ENCODE measurements at places on chromosomes 6 and 20.

DNA sequence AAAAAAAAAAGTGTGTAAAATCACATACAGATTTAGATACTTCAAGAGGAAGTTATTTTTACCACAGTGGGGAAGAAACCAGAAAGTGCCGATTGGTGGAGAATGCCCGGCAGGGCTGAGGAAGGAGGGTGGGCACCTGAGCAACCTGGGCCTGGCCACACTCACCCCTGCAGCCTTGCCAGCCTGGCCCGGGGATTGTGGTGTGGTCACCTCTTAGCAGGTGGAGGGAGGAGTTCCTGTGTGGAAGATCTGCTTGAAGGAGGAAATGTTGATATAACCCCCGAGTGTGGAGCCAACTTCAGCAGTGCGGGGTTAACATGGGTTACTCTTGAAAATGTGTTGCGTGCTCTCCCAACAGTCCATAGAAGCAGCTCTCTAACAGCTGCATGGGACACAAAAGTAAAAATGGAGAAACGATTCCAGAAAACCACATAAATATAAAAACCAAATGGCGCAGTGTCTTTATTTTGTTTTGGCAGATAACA, 14.7 kb downstream of the UST start:
- no peak for DNase-seq

- DNase-seq: no peak
Measured at GRCh38 chr6:53273370-53273769, 75.4 kb downstream of the ELOVL5 start.

DNA sequence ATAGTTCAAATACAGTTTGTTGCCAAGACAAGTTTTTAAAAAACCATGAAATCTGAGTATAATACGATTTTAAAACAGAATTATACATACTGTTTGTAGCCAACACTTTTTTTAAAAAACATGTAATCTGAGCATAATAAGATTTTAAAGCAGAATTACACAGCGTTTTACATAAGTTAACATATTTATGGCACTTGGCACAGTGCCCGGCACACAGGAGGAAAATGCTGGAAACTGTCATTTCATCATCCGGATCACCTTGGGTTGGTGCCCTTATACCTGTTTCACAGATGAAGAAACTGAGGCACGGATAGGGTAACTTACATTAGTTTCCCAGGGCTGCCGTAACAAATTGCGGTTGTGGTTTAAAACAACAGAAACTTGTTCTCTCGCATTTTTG, 193.0 kb downstream of the BMP7 start:
- no peak for DNase-seq

DNA sequence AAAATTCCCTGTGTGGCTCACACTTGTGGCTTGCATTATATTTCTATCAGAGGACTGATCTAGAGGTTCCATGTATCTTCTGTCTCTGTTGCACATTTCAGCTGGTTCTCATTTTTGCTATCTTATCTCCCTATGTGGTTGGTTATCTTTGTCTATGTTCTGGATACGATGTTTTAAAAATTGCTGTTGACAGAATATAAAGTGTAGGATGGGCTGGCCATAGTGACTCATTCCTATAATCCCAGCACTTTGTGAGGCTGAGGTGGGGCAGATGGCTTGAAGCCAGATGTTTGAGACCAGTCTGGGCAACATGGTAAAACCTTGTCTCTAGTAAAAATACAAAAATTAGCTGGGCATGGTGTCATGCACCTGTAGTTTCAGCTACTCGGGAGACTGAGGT, 9.9 kb upstream of the ULBP3 start:
- DNase-seq: no peak

GRCh38 chr20:7272512-7272911, 505.0 kb downstream of the BMP2 start:
- DNase-seq: no peak

DNA sequence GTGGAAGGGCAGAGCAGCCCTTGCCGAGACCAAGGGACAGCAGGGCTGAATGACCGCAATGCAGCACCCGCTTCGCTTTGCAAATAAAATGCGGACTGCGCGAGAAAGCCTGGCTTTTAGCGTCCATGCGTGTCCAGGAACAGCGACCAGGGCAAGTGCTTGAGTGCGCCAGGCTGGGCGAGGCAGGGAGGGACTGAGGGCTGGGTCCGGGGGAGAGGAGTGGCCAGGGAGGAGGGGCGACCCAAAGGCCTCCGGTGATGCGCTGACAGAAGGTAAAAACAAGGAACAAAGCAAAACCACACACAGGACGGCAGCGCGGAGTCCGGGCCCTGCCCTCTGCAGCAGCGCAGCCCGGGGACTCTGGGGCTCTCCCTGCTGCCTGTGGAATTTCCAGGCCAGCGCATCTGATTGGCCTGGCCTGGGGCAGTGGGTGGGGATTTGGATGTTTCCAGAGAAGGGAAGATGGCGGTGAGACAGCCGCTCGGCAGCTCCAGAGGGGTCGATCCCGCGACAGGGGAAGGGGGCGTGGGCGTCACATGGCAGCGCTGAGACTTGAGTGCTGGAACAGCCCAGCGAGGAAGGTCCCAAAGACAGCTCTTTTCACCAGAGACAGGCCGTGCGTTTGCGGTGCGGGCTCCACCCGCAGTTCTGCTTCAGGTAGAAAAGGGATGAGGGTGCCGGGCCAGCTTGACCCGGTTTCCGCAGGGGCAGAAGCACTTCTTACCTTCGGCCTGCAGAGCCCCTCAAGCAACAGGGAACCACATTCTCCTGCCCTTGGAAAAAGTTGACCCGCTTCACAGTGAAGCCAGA, 51.8 kb downstream of the SSR1 start:
- DNase-seq: peak; percentile 66

DNA sequence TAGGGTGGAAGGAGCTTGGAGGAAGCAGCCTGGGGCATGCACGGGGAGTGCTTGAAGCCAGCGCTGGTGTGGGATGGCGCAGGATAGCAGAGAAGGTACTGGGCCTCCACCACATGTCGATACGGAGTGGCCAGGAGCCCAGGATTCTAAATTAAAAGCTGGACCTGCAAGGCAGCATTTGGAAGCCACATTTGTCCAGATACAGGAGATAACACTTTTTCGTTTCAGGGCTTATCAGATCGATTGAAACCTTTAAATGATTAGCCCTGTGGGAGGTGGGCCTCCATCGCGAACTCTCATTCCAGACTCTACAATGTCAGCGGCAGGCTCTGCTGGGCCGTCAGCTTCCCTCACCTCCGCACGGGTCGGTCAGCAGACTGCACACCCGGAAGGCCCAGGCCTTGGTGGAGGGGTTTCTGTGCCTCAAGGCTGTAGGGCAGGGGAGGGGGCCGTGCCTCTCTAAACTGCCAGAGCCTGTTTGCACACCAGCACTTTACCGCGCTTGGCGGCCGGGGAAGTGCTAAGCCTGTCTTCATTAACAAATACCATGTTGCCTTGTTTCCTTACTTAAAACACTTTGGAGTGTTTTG, 17.9 kb downstream of the EDN3 start:
- DNase-seq: no peak

GRCh38 chr6:113317891-113318574, 539.1 kb upstream of the MARCKS start:
- no peak for DNase-seq

- no peak for DNase-seq
Measured at GRCh38 chr6:24576447-24576846, 69.5 kb downstream of the KIAA0319 start.

DNA sequence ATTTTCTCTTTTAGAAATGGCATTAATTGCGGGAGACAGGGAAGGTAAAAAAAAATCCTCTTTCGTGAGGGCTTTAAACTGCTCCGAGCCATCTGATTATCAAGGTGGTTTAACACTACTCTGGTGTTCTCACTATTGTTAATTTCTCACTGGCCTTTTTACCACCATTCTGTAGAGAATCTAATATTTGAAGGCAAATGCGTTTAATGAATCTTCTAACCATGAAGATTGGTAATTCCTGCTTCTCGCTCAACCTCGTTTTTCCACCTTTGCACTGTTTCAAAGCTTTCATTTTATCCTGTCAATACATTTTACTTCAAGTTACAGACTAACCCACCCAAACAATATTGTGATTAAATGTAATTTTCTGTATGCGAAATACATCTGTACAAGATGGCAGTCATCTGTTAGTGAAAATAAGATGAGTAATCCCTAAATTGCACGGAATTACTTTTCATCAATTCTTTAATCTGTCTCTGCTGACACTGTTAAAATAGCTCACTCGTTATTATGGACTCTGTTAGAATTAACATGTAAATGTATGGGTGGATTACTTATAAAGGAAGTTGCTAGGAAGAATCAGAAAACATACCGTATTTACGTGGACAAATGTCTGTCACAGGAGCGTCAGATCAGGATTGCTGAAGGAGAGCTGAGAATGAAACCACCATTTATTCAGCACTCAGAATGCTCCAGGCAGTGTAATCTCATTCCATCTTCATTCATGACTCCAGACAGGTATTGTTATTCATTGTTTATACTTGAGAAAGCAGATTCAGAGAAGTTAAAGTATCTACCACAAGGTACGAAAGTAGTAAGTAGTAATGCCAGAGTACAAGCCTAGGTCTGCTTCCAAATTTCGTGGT, 1.1 kb upstream of the LCA5 start:
- DNase-seq: no peak

DNA sequence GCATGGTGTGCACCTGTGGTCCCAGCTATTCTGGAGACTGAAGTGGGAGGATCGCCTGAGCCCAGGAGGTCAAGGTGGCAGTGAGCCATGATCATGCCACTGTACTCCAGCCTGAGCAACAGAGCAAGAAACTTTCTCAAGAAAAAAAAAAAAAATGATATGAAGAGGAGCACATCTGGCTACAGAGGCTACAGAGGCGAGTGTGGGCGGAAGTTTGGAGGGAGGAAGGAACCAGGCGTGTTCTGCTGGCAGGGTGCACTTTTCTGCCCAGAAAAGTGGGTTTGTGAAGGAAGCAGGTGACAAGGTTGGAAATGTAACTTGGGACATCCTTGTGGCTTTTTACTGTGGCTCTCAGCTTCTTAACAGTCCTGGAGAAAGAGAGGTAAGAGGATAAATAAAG, 96.7 kb downstream of the SNX5 start:
- DNase-seq: no peak

DNA sequence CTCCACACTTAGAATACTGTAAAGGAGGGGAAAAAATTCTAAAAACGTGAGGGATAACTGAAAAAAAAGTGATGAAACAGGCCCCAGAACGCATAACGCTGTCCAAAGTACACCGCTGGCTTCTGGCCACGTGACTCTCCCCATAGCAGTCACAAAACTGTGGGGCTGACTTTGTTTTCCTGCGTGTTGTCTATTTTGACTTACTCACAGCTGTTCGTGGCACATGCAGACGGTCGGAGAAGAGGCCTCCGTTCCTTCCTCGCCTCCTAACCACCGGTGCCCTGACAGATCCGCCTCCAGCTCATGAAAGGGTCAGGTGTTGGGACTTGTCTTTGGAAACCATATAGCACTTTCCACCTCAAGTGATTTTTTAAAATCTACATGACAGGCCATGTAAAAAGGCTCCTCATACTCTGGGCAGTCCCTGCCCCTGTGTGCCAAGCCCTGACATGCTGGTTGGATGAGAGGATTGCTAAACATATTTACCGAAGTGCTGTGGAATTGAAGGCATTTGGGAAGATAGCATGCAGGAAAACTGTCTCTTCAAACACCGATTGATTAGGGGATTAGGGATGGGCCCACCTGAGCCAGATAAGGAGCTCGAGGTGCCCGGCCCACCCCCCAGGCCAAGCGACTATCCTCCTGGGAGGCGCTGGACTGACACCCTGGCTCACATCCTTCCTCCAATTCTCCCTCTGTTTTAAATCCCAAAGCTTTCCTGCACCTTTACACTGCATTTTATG, 54.8 kb downstream of the DACT2 start:
- DNase-seq: no peak

DNA sequence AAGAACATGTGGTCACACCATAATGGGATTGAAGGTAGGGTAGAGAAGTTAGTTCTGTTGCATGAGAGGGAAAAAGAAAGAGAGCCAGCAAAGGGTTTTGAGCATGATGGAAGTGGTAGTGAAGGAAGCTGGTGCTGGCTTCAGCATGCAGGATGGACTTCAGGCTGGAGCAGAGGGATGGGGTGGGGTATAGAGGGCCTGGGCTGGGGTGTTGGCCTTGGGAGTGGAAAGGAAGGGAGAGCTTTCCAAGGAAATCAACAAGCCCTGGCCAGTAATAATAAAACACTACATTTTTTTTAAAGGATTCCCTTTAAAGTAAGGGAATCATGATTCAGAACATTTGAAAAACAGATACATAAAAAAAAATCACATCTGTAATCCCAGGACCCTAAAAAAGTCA, 61.2 kb downstream of the LAMA4 start:
- DNase-seq: no peak

DNA sequence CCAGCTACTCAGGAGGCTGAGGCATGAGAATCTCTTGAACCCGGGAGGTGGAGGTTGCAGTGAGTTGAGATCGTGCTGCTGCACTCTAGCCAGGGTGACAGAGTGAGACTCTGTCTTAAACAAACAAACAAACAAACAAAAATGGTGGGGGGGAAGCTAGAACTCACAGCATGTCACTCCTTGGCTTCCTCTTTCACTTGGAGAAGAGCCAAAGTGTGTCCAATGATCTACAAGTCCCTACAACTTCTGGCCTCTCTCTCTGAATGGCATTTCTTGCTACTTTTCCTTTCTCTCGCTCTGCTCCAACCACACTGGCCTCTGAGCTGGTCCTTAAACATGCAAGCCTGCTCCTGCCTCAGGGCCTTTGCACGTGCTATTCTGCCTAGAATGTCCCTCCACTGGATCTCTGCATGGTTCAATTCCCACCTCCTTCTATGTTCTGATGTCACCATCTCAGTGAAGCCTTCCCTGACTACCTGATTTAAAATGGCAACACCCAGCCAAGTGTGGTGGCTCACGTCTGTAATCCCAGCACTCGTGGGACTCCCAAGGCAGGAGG, 8.1 kb downstream of the TLDC2 start:
- DNase-seq: no peak

GRCh38 chr6:82364087-82365015, 734 bp downstream of the TPBG start:
- no peak for DNase-seq

DNA sequence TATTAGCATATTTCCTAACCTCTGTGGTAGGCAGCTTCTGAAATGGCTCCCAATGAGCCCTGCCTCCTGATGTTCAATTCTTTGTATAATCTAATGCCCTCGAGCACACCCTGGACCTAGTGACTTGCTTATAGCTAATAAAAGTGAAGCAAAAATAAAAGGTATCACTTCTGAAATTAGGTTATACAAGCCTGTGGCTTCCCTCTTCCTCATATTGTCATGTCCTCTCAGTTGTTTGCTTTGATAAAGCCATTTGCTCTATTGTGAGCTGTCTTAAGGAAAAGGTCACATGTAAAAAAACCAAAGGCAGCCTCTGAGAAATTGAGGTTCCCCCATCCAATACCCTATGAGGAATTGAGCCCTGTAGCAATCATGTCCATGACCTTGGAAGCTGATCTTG, 442.1 kb upstream of the ADGRB3 start:
- no peak for DNase-seq

- no peak for DNase-seq
Measured at GRCh38 chr6:159807150-159807858, 7.2 kb downstream of the PNLDC1 start.

DNA sequence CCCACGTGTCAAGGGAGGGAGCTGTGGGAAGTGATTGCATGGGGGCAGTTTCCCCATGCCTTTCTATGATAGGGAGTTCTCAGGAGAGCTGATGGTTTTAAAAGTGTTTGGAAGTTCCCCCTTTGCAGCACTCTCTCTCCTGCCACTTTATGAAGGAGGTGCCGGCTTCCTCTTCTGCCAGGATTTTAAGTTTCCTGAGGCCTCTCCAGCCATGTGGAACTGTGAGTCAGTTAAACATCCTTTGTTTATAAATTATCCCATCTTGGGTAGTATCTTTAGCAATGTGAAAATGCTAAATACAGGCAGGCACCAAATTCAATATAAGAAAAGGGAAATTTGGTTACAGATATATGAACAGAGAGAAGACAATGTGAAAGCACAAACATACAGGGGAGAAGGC, 96.4 kb upstream of the EPHA7 start:
- no peak for DNase-seq

All from HFF-Myc (cell line).